Activated CD8-positive, alpha-beta memory T cell treated with anti-CD3 and anti-CD28 coated beads for 48 hours (primary cell): ENCODE measurements at places on chromosomes 3 and 15.

- no peak for DNase-seq
Measured at GRCh38 chr3:37779289-37780152, 82.2 kb upstream of the CTDSPL start.

- DNase-seq: no peak
Measured at GRCh38 chr3:81048058-81048665, 713.3 kb downstream of the GBE1 start.

GRCh38 chr15:51378406-51378805, 37.0 kb downstream of the GLDN start:
- no peak for DNase-seq

DNA sequence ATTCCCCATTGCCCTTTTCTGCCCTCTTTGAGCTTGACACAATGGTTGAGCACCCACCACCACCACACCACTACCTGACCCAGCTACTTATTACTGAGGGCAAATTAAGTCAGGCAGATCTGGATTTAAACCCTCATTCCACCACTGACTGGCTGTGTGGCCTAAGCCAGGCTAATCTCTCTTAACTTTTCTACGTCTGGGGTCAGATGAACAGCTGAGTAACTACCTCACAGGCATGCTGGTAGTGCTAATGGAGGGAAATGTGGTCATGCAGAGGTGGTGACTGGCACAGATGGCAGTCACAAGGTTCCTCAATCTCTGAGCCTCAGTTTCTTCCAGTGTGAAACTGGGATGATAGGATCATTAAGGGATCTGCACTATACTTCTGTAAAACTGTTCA, 4.3 kb upstream of the MRPS25 start:
- no peak for DNase-seq

DNA sequence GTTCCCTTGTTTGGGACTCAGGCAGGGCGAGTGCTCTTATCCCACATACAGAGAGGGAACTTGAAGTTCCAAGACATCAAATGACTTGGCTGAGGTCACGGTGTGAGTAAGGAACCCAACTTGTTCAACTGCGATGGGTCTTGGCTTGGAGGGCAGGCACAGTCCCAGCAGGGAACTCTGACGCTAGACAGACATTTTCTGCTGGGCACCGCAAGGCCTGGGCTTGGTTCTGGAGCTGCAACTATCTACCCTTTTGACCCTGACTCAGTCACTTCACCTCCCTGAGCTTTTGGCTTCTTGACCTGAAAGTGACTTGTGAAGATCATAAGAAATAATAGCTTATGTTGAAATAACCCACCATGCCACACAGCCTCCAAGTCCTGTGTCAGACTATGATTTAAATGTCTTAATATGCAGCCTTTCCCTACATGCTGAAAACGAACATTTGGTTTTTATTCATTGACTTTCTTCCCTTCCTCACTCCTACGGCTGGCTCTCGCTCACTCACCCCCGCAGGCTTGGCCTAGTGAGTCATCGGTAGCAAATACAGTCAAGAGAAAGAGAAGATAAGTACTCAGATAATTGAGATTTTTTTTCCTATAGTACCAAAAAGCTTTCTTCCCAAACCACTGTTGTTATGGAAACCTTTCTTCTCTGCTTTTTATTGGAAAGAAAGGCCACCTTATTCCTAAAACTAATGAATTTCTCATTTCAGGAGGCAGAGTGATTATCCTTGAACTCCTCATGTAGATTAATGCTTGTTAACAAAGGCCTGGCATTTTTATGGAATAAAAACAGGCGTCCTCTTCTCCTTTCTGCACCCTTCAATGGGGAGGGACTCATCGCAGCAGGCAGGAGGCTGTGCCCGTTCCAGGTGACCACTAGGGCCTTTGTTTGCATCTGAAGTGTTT, 178.4 kb downstream of the ATP10A start:
- no peak for DNase-seq

- DNase-seq: no peak
Measured at GRCh38 chr3:37579181-37579580, 282.5 kb upstream of the CTDSPL start.

DNA sequence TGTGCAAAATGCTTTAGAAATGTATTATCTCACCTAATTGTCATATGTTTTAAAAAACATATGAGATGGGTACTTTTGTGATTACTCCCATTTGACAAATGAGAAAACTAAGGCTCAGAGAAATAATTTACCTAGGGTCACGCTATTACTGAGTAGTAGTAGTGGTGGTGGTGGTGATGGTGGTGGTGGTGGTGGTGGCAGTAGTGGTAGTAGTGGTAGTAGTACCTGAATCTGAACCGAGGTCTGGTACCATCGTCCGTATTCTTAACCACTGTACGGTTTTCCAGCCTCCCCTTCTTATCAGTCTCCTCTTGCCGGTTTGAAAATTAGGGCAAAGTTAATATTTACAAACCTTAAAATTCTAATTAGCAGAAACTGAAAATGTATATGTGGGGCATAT, 102.4 kb downstream of the KLHL25 start:
- DNase-seq: no peak

DNA sequence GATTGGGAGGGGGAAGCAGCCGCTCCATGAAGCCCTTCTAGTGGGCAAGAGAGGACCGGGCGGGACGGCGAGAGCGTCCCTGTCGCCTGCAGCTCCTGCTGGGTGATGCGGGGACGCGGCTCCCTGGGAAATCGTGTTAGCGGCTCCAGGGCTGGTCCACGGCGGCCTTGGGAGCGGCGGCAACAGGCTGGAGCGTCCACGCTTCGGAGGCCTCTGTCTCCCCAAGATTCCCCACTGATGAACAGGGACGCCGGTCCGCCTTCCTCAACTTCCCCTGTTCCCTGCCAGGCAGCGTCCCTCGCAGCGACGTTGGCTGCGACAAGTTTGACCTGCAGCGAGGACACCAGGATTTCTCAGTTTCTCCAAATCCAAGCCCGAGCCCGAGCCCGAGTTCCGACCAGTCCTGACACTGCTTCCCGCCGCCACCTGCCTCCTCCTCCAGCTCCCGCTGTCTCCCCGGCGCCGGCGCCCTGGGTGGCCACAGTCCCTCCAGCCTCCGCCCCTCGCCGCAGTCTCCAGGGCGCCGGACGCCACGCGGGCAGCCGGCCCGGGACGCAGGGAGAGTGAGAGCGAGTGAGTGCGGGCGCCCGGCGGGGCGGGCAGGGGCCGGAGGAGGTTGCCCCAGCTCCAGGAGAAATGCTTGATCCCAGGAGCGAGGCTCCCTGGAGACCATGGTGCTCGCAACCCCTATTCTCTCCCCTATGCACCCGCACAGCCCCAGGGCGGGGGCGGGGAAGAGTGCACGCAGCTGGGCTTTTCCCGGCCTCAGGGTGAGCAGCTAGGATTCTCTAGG, 78.1 kb upstream of the RNF7 start:
- DNase-seq: no peak

DNA sequence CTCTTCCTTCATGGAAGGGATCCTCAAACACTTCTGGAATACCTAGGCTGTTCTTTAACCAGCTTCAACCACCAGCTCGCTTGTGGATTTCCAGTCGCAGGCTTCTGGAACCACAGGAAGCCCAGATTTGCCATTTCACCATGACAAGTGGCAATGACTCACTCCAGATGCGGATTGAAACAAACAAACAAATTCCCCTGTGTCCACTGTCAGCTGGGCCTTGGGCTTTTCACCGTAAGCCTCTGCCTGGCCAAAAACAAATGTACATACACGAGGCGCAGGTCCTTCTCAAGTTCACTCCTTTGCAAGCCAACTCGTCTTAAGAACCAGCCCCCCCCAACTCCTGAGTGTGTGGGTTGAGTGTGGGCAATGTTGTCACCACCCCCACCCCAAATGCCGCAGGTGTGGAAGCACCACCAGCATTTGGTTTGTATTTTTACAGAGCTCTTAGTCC, 8.8 kb downstream of the BCL6 start:
- DNase-seq: no peak
